ENCODE measurements at places on chromosomes 6 and 20.

- DNase-seq, result no peak
Measured at GRCh38 chr20:63898882-63899558, 4.1 kb downstream of the DNAJC5 start.

GRCh38 chr20:63896264-63897105 is 1.6 kb downstream of the DNAJC5 start:
- peak; percentile 68 for DNase-seq

DNA sequence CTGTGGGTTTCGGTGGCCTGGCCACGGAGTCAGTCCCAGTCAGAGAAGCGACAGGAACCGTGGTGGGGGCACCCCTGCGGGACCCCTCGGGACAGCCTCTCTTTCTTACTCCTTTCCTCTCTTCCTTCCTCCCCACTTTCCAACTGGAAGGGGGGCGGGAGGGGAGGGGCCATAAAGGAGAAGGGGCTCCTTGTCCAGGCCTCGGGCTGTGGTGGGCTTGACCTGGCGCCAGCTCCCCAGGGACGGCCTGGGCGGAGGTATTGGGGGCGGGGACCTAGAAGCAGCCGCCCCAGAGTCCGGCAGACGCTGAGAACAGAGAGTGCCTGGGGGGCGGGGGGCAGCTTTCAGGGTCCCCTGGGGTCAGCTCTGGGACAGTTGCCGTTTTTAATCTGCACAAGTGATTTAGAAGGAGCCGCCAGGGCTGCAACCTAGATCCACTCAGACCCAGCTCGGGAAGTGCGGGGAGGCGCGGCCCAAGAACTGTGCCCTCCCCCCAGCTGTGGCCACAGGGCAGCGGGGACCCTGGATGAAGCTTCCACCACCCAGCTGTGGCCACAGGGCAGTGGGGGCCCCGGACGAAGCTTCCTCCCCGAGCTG is 6.4 kb upstream of the ABHD16B start:
- no peak for DNase-seq

GRCh38 chr6:11208267-11208666 is 24.2 kb downstream of the NEDD9 start:
- no peak for DNase-seq

DNA sequence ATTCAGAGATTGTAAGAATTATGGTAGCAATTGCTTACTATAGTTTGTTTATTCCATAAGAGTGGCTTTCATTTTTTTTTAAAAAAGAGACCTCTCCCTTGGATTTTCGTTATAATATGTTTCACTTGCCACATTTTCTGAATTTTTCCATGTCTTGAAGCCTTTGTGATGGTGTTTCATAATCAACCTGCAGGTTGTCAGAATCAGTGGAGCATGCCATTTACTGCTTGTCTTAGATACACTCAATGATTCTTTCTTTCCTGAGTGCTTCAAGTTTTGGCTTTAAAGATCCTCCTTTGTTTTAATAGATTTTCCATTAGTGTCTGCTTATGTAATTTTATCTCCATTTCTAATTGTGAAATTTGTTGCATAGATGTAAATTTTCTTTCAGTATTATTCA is 31.2 kb downstream of the KCNQ5 start:
- no peak for DNase-seq

DNA sequence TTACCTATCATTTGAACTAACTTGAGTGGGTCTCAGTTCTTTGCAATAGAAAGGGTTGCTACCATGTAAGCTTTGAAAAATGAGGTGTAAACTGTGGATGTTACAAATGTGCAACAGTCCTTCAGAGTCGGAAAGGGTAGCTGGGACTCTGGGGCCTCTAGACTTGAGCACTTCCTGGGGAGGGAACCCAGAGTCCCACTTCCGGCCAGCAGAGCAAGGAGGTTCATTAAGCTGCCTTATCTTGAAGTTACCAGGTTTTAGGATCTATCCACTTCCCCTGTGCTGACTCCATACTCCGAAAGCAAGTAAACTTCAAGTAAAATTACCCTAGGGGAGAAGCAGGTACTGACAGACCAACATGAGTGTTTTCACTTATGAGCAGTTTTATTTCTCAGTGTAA is 9.4 kb downstream of the TRIM10 start:
- no peak for DNase-seq

DNA sequence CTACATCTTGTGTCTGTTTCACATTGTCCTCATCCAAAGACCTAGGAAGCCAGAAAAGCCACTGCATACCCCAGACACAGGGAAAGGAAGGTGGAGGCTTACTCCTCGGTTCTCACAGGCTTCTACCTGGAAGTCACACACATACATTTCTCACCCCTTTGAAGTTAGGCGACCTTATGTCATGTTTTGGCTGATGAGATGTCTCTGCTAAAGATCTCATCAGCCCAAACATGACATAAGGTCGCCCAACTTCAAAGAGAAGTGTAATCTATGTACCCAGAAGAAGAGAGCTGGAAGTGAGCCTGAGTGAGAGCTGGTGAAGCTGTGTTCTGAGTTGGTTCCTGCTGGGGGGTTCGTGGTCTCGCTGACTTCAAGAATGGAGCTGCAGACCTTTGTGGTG is 47.5 kb upstream of the SLC22A23 start:
- no peak for DNase-seq

DNA sequence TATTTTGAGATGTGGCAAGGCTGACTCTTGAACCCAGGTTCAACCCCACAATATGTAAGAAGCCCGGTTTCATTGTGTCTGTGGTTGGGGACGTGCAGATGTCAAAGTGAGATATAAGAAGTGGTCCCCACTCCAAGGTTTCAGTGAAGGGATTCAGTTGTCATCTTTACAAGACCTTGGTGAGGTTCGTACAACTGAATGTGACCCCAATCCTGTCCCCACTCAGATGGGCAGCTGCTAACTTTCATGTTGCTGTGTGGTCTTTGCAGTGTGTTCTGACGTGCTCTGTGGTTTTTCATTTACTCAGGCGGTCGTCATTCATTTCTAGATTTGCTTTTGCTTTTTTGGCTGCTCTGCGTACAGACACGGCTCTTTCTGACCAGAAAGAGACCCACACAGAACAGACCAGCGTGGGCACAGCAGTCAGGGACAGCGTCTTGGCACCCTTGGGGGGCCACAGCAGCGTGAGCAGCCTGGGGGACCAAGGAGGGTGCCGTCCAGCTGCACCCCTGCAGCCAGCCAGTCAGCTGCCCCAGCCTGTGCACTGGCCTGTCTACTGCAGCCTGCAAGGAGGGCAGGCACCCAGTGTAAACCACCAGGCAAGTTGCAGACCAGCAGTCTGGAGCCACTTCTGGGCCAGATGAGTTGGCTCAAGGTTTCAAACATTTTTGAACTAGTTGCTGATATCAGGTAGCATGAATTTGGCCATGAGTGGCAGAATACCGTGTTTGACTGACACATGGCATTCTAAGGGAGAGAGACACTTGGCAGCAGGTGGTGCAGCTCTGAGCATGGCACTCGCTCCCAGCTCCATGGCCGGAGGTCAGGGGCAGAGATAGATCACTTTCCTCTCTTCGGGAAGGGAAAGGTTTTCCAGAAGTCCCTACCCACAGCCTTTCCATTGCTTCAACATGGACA is 49.4 kb upstream of the IRF4 start:
- DNase-seq, result no peak

DNA sequence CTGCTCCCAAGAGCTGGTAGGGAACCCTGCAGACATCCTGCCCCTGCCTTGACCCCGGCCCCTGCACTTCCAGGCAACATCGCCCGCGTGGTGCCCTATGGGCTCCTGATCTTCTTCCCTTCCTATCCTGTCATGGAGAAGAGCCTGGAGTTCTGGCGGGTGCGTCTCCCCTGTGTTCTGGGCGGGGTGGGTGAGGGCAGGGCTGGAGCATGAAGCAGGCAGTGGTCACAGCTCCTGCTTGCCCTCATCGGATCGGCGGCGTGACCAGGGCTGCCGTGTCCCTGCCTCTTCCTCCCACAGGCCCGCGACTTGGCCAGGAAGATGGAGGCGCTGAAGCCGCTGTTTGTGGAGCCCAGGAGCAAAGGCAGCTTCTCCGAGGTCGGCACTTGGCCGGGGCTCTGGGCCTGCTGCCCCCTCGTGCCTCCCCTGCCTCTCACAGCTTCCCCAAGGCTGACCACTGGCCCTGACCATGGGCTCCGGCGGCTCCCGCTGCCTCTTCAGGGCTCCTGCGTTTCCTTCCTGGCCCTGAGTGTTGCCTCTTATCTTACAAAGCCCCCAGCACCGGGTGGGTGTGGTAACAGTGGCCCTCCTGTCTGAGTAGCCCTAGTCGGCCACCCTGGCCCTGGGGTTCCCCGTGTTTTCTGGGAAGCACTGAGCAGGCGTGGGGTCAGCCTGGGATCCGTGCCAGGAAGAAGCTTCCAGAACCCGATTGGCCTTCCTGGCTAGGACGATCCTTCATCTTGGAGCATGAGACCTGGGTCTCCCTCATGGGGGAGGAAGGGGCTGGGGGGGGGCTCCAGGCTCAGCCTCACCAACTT is 8.0 kb upstream of the TNFRSF6B start:
- DNase-seq, result no peak

DNA sequence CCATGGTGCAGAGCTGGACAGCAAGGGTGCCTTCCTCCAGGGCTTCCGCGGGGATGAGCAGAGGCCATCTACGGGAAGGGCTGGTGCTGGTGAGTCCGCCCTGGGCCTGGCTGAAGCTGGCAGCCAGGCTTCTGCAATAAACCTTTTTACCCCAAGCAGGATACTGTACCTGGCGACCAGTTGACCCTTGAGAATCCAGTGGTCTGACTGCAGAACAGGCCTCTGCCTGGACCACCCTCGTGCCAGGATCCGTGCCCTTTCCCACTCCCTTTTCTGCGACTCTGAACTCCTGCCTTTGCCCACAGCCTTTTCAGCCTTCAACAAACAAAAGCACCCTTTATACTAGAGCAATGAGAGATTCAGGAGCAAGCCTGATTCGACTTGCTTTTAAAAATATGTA is 18.9 kb downstream of the CDH26 start:
- DNase-seq, result no peak

DNA sequence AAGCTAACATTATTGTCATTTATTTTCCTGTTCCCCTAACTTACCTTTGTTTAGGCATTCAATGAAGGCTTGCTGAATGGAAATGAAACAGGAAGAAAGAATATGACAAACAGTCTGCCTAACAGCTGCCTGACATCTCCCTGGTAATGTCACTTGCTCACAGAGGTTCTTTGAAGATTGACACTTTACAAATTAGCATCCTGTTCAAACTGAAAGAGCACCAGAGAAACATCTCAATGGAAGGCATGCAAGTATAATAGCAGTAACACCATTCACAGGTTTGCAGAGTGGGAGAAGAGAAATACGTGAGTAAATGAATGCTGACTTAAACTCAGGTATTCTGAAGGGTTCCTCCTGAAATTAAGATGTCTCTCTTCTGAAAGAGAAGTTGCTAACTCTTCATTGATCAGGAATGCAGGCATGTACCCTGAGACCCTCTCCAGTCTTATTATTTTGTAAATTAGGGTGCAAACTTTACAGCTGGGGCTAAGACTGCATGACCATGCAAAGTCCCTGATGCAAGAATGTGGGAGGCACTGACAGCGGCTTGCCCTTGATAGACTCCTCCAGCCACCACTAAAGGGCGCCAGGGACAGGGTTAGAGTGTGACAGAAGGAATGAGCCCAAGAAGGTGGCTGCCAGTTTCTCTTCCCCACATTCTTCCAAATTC is 1.3 kb upstream of the SMLR1 start:
- DNase-seq, result no peak

DNA sequence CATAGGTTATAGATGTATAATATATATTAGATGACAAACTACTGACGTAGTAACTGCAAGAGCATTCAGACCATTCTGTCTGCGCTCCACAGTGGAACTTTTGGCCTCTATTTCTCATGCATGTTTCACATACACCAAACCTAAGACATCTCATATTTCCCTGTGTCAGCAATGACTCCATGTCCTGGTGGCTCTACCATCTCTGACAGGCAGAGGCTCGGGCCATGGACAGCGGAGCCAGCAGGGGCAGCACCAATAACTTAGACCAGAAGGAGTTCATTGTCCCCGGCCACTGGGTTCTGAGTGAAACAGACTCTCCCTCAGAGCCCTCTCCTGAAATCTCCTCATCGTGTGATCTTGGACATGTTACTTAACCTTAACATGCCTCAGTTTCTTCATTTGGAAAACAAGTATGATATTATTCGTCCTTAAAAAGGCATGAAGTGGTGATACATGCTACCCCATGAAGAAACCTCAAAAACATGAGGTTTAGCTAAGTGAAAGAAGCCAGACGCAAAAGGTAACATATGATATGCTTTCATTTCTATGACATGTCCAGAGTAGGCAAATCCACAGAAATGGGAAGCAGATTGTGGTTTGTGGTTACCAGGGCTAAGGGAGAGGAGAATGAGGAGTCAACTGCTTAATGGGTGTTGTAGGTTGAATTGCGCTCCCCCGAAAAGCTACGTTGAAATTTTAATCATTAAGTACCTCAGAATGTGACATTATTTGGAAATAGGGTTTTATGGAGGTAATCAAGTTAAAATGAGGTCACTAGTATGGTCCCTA is 564.0 kb upstream of the JARID2 start:
- no peak for DNase-seq

GRCh38 chr6:9121549-9121948 is 686.2 kb upstream of the SLC35B3 start:
- no peak for DNase-seq

DNA sequence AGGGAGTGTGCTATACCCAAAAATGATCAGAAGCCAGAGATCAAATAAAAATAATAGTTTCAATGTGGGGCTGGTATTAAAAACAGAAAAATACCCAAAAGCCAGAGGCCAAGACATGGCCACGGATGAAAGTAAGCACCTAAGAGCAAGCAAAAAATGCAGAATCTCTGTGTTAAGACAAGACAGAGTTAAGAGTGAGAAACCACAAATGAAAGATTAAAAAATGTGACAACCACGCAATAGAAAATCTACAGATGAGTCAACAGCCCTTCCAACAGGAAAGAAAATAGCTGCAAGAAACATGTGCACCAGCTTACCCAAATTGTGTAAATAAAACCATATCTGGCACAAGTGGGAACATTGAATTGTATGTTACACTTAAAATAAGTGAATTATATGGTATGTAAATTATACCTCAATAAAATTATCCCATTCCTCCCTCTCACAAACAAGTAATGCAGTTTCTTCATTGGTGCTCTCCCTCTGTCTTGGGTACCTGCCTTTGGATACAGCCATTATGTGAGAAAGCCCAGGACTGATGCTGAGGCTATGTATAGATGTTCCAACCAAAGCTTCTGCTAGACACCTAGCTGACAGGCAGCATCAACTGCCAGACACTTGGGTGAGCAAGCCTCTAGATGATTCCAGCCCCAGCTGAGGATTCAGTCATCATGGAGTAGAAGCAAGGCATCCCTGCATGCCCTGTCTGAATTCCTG is 55.3 kb upstream of the UFL1 start:
- no peak for DNase-seq

- DNase-seq, result no peak
Measured at GRCh38 chr20:16714242-16714641, 15.6 kb upstream of the SNRPB2 start.
